ENCODE measurements at places on chromosomes 2 and 18. TPM values are rescaled to one million over a fixed set of nuclear protein-coding genes. Genes with fewer than 3 reads are reported as not detected.

The TRIM43 gene
- total RNA-seq = 0.07 TPM

The ADAM17 gene
- total RNA-seq = 70.3 TPM

The AQP12B gene
- not detected for total RNA-seq

The MC5R gene
- not detected for total RNA-seq

The TNFRSF11A gene
- total RNA-seq = 5.5 TPM

The KYNU gene
- 0.43 TPM for total RNA-seq

The CERKL gene
- not detected for total RNA-seq

The INHBB gene
- 0.79 TPM for total RNA-seq

The NMS gene
- total RNA-seq = not detected

The EML6 gene
- 0.80 TPM for total RNA-seq

The GALNT1 gene
- 359 TPM for total RNA-seq

The PLEK gene
- 0.22 TPM for total RNA-seq

The NAGK gene
- 36.5 TPM for total RNA-seq

The ATF2 gene
- 92.8 TPM for total RNA-seq

The HOXD13 gene
- not detected for total RNA-seq

The CD226 gene
- total RNA-seq = 0.53 TPM

The NFATC1 gene
- 5.7 TPM for total RNA-seq

The POTEC gene
- not detected for total RNA-seq

The APLF gene
- total RNA-seq = 4.5 TPM

The REG3G gene
- total RNA-seq = not detected

All from thoracic aorta endothelial cell (primary cell).